ENCODE measurements at places on chromosomes 12 and 14.

GRCh38 chr14:62081012-62081612, 318.9 kb downstream of the SNAPC1 start:
- no peak for DNase-seq

DNA sequence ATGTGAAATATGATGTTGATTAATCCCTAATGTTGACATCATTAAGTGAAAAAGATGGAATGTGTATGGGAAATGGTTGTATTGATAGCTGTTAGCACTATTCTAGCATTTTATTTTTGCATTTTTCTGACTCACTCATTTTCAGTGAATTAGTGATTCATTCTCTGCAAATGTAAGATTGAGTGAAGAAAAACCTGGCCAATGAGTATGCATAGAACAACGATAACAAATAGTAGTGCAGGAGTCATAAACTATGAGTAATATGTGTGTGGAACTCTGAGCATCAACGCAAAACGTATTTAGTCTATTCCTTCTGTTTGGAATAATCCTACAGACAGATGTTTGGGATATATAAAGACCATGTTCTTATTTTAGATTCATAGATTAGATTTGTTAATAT, 76.3 kb upstream of the RTL1 start:
- DNase-seq, result no peak

- no peak for DNase-seq
These were observed 60.6 kb downstream of the ARL6IP4 start for GRCh38 chr12:123041042-123041531.

GRCh38 chr14:69316449-69317101, 56.6 kb downstream of the GALNT16 start:
- DNase-seq, result no peak

DNA sequence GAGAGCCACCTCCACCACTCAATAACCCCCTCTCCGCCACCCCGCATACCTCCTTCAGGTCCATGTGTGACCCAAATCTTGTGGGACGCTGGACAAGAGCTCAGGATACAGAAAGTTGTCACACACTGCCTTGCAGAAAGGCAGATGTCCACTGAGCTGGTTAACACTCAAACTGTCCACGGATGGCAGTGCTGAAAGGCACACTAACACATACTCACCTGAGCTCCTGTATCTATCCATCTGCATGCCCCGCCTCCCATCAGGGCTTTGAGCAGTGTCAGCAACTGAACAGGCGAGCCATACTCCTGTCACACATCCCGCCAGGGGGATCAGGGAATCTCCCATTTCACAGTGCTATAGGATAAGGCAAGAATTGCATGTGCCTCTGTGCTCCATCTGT, 642.0 kb downstream of the GALC start:
- no peak for DNase-seq

DNA sequence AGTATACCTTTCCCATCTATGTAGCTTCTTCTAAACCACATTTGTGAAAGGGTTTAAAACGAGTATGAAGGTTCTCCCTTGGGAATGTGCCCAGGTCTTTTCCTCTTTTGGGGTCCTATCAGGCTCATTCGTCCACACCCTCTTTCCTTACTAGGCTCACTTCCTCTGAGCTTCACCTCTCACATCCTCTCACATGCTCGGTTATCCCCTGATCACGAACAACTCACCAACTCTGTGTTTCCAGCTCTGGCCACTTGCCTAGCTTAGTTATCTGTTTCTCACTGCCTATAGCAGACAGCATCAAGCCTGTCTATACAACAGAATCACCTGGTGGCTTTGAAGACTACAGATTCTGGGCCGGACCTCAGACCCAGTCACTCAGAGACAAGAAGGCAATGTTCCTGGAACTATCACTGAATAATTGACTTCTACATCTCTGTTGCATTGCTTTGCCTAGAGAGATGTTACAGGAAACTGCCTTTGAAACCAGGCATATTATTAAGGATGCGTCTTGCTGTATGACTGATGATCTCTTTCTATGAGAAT, 158.2 kb downstream of the FOXN3 start:
- DNase-seq, result no peak

DNA sequence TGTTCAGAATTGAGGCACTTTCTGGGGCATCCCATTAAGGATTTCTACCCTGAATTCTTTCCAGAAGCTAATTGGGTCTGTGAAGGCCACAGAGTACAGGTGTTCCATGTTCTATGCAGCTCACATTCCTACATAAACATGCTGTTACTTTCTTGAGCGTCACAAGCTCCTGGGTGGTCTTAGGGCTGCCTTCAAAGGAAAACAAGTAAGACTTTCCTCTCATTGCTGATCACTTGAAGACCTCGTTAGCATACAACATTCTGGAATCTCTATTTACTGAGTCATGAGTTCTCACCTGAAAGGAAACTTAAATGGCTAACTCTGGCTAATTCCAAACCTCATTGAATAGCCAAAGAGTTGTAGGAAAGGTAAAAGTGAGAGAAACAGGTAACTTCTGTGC, 63.0 kb upstream of the HMGA2 start:
- DNase-seq, result no peak
